ENCODE measurements at places on chromosomes 12 and 14.
A peak's percentile ranks its signal among the peaks of the same experiment; 100 is the strongest.

DNA sequence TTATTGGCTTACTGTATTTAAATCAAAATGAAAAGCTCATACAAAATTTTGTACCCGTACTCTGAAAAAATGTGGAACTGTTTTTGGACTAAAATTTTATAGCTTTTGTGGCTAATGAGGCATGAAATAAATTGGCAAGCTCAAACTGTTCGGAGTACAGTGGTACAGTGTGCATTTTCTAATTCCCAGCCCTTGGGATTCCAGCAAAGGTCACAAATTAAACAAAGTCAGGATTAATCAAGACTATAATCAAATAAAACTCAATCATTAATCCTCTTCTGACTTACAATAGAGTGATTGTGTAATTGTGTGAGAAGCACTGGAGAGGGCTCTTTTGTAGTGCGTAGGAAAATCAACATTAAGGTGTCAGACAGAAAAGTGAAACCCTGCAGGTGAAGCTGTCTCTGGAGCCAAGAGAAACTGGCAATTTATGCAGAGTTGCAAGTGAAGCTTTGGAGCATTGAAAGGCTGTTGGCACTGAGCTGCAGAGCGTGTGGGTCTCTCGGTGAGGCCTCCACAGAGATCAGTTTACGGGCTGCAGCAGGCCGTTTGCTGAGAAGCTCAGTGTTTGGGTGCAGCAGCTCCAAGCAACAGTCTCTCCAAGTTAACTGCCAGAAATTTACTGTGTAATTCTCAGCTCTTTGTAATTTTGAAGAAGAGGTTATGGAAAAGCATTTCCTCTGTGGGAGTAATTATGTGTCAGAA, 275.9 kb downstream of the FBXL14 start:
- peak; percentile 80 for DNase-seq

DNA sequence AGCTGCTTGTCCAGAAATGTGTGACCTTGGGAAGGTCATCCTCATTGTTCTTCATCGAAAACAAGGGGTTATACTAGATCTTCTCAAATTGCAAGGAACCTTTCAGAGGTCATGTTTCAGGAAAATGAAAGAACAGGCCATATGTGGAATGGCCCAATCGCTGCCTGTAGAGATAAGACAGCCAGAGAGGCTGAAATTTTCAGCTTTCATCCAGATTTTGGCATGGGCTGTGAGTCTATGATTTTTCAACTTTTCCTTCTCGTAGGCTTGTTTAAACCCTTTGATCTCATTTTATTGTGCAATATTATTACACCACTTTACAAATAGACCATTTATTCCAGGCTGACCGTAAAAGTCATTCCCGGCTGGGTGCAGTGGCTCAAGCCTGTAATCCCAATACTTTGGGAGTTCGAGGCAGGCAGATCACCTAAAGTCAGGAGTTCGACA, 17.1 kb upstream of the ATXN2 start:
- DNase-seq = no peak

DNA sequence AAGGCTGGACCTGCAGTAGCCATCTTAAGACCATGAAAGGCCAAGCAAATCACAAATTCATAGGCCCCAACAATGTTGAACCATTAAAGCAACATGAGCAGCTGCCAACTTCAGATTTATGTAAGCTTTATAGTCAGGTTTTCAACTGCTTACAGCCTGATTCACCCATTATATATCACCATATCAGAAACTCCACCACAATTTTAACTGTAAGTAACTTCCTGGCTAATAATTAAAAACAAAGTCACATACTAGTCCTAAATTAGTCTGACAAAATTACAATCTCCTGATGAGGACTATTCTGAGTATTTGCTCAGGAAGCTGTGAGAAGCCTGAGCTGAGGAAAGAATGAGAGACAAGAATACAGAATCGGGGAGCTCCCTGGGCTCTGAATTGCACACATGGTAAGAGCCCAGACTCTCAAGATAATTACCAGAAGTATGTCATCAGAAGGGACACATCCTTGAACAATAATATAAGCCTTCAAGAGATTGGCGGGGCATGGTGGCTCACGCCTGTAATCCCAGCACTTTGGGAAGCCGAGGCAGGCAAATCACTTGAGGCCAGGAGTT, 55.1 kb downstream of the NUMB start:
- no peak for DNase-seq

DNA sequence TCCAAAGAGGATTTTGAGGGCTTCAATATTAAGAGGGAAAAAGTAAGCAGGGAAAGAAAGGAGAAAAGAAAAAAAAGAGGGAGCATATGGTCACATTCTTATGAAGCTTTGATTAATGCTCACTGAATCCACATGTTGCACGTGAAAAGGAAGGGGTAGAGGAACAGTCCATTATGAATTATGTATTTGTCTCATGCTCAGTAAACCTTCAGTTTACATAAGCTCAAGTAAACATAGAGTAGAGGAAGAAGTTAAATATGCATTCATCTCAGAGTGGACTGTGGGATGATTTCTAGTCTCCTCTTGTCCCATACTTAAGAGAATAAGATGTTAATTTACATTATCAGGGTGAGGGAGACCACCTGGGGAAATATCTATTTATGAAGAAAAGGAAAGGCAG, 334.5 kb downstream of the IPO8 start:
- DNase-seq = no peak

DNA sequence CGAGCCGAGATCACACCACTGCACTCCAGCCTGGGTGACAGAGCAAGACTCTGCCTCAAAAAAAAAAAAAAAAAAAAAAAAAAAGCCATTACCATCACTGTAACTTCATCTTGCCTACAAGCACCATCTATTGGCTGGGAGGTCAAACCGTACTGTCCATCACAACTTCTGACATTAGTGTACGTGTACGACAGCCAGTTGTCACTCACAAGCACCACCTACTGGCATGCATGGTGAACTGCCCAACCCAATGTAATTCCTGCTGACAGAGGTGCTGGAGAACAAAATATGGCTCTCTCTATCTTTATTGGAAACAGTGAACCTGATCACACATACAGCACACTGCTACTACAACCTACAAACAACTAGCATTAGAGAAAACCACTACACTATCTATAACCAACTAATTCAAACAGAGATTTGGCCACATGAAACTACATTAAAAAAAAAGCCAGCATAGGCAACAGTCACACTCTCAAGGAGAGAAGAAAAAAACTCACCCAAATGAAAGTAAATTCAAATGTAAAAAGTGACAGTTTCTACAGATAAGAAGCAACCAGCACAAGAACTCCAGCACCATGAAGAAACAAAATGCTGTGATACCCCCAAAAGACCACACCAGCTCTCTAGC, 82.3 kb downstream of the PUS7L start:
- no peak for DNase-seq

DNA sequence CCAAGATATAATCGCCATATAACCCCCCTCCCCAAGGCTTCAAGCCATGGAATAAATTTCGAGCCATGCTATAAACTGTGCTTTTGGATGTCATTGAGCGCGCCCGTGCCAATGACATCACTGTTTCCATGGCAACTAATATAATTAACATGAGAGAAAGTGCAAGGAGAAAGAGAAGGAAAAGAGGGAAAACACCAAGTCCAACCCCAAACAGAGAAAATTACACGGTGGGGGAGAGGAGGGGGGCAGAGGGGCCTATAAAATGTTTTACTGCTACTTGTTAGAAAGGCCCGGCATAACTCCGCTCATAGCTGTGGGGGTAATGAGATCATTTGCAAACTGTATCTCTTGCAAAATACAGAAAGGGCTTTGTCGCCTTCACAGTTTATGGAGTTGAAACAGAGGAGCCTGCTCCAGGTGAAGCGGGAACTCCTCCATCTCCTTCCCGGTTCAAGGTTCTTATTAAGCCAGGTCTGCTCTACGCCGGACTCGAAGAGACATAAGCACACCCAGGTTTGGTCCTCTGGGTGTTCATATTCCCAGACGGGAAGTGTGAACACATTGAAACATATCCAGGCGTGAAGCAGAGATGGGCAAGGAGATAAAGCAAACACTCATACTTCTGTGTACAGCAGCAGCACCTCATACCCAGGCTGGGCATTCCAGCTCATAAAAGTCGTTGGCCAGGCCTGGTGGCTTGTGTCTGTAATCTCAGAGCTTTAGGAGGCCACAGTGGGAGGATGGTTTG, 99.1 kb upstream of the MAP1LC3B2 start:
- DNase-seq = peak; percentile 44

- peak; percentile 74 for DNase-seq
These were observed 564.0 kb downstream of the TRHDE start for GRCh38 chr12:72836194-72836593.

- DNase-seq = no peak
These were observed 256.4 kb downstream of the SSPN start for GRCh38 chr12:26451763-26452162.

GRCh38 chr14:32656601-32657000, 282.1 kb upstream of the NPAS3 start:
- DNase-seq = no peak

- peak; percentile 34 for DNase-seq
These were observed 13.9 kb upstream of the TNFRSF1A start for GRCh38 chr12:6355491-6356373.

DNA sequence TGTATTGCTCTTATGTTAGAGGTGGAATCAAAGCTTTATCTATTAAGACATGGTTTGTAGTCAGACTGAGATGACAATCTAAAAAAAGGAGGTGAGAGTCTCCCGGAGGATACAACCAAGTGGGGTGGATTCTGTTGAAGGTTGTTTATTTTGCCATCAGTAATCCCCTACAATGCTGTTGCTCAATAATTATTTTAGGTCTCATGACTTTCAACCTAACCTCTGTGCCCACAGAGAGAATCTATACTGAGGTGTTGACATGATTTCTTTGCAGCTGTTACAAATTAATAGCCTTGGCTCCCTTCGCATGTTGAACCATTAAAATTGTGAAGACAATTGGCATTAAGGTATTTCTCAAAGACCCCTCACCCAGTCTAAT, 28.7 kb upstream of the FOS start:
- DNase-seq = no peak

- DNase-seq = no peak
These were observed 106.0 kb upstream of the RTL1 start for GRCh38 chr14:101009531-101009930.

- DNase-seq = no peak
These were observed 333.8 kb downstream of the CACNA1C start for GRCh38 chr12:2386566-2386965.

DNA sequence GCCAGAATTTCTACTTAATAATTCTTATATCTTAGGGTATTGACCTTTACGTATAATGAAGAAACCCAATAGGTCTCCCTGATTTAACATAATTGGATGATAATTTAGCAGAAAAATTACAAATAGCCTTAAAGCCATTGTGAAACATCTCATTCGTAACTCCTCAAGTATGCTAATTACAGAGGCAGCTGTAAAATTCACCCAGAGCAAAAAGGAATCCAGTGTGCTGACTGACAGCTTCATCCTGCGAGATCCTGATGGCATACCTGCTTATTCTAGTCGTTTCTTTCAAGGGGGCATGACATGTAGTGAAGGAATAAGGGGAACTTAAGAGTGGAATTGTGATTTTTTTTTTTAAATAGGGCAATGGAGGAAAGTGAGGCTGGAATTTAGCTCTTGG, 291.5 kb downstream of the FUT8 start:
- DNase-seq = no peak

DNA sequence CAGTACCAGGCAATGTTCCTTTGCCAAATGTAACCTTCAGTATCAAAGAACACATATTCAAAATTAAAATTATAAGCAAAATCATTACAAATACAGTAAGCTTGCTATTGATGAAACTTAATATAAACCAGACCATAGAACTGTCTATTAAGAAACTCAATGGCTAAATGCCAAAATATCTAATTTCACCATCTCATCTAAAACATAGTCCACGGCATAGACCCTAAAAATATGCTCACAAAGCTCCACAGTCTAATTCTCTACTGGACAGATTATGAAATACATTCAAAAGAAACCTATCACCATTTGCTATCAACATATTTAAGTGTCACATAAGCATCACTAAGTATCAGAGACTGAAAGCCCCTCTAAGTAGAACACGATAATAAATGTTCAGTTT, 25.2 kb downstream of the DUSP16 start:
- no peak for DNase-seq

GRCh38 chr14:57871459-57872080, 5.7 kb upstream of the SLC35F4 start:
- DNase-seq = no peak

GRCh38 chr12:55933169-55933798, 2.3 kb downstream of the DGKA start:
- no peak for DNase-seq

DNA sequence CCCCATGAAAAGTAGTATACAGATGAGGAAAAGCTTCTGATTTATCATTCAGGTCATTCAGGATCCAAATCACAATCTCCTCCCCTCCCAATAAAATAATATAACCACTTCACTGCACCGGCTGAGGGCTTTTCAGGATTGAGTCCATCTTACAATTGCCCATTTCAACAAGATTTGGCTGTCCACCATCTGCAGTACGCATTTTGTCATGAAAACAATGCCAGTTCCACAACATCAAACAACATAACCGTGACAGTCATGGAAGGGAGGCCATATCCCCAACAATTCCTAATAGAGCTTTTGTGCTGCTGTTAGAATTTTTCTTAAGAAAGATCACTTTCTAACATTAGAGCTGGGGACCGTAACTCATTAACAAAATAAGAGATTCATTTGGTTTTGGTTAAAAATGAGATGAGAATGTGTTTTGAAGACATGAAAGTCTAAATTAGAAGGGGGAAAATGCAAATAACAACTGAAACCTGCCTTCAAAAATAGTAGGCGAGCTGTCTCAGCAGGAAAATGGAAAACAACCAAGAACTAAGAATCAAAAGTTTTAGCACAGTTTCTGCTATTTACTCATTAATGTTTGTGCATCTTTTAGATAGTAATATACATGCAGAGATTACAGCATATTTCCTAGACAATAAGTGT, 38.3 kb upstream of the TMTC2 start:
- DNase-seq = no peak
